ENCODE measurements at places on chromosomes 7 and 10. TPM values are rescaled to one million over a fixed set of nuclear protein-coding genes. Genes with fewer than 3 reads are reported as not detected.

MLXIPL gene
- total RNA-seq, result 0.90 TPM

GBX1 gene
- 0.17 TPM for total RNA-seq

PDE6C gene
- total RNA-seq, result not detected

KCTD7 gene
- total RNA-seq, result 6.8 TPM

UCN3 gene
- not detected for total RNA-seq

SH3PXD2A gene
- 1.7 TPM for total RNA-seq

MINDY3 gene
- 14.5 TPM for total RNA-seq

RSU1 gene
- total RNA-seq, result 86.3 TPM

SFRP4 gene
- total RNA-seq, result 6.9 TPM

HSPA12A gene
- 12.5 TPM for total RNA-seq

RBM48 gene
- total RNA-seq, result 7.6 TPM

GOLGA7B gene
- 4.0 TPM for total RNA-seq

AGR2 gene
- total RNA-seq, result 176 TPM

Data from A549 treated with RU486 at 1 μM for 4 hours (cell line).